ENCODE measurements at places on chromosomes 1 and 21. TPM values are rescaled to one million over a fixed set of nuclear protein-coding genes. Genes with fewer than 3 reads are reported as not detected.

DNAI4 gene
- total RNA-seq: 0.34 TPM

S100A3 gene
- 119 TPM for total RNA-seq

BCAN gene
- 0.12 TPM for total RNA-seq

OR2T5 gene
- total RNA-seq: not detected

OVAAL gene
- total RNA-seq: 0.11 TPM

VWA5B1 gene
- not detected for total RNA-seq

ZNF593OS gene
- total RNA-seq: not detected

RCC1 gene
- 70.2 TPM for total RNA-seq

LSM10 gene
- total RNA-seq: 31.2 TPM
